GM06990 (cell line): ENCODE measurements at places on chromosomes 1 and 21.

DNA sequence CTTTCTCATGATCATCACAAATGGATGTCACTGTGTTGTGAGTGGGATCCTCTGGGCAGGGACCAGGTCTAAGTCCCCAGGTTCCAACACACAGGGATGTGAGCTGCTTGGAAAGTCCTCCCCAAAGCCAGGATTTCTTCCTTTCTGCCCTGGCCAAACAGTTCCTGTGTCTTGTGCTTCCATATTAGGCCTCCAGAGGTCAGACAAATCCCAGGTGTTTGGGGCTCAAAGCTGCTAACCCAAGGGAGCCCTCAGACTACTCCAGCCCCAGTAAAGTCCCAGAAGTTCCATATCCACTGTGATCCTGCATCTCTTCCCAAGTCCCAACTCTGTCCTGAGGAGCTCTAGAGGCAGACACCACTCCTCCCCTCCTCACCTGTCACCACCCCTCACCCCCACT is 27.7 kb upstream of the MAGOH start:
- no peak for DNase-seq

- DNase-seq = no peak
Measured at GRCh38 chr1:228334226-228334935, 72.3 kb downstream of the TRIM11 start.

DNA sequence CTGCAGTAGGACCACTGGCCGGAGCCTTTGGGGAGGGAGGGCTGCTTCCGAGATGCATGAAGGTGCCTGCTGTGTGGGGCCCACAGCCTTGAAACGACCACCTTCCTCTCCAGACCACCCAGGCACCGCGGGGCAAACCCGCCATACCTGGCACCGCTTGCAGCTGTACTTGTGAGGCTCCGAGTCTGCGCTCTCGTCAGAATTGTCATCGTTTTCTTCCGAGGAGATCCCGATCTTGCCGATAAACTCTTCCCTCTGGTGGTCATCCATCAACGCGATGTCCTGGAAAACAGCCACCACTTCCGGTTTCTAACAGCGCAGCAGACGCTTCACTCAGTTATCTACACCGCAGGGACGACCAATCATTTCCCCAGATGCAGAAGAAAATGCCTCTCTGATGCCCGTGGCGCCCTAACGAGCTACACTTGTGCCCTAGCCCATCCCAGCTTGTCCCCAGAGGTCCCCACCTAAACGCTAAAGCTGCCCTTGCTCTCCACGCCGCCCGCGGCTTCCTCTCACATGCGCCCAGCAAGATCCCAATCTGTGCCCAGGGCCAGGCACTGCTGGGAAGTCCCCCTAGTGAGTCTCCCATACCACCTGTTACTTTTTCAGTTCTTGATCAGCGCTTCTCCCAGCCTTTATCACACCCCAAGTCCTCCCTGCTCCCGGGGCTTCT is 55.0 kb upstream of the RIPK4 start:
- DNase-seq = no peak

GRCh38 chr1:171871848-171872247 is 30.6 kb downstream of the DNM3 start:
- DNase-seq = no peak

- DNase-seq = no peak
Measured at GRCh38 chr1:177600936-177601335, 368.9 kb downstream of the SEC16B start.

- no peak for DNase-seq
Measured at GRCh38 chr1:11339346-11340232, 66.6 kb downstream of the UBIAD1 start.

- DNase-seq = no peak
Measured at GRCh38 chr1:99645203-99645602, 710 bp upstream of the PALMD start.

DNA sequence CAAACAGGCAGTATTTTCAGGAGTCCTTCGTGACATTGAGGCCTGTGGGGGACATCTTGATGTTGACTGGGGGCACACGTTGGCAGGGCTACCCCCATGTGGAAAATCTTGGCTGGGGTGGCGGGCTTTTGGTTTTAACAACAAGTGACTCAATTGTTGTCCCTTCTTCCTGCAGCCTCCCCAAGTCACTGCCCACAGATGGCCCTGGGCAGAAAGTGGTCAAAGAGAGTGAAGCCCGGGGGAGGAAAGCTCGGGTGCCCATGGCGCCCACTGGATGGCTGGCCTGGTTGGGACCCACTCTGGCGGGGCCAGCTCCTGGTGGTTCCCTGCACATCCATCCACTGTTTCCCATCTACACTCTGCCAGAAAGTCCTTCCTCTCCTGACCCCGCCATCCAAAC is 24.6 kb upstream of the ZNF648 start:
- no peak for DNase-seq

- peak; percentile 74 for DNase-seq
Measured at GRCh38 chr1:116738673-116739370, 15.4 kb upstream of the CD2 start.

GRCh38 chr1:212987702-212988322 is 27.9 kb downstream of the ANGEL2 start:
- no peak for DNase-seq

DNA sequence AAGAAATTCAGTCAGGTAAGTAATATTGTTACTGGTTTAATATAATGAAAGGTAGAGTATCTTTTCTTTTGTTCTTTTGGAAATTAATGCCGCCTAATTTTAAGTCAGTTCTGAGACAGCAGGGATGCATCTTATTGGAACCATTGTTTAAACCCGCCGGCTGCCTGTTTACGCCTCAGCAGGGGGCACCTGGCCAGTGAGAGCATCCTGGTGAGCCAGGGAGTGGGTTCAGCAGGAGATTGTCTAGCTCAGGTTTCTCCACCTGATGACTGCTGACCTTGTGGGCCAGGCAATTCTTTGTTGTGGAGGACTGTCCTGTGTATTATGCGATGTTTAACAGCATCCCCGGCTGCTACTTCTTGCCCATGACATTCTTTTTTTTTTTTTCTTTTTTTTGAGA is 30.2 kb downstream of the CHAF1B start:
- DNase-seq = no peak

- no peak for DNase-seq
Measured at GRCh38 chr1:3609016-3609768, 2.1 kb downstream of the MEGF6 start.

GRCh38 chr1:47594627-47595026 is 156.8 kb downstream of the FOXD2 start:
- DNase-seq = no peak

DNA sequence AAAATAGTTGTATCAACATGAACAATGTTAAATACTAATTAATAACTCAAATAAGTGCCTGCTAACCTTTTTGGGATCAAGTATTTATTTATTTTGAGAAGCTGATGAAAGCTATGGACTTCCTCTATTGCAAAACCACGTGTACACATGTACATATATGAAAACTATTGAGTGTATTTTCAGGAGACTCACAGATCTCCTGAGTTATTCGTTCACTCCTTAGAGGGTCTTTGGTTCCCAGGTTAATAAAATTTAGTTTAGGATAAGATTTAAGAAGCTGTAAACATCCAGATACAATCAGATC is 130.5 kb downstream of the DISC1 start:
- DNase-seq = no peak

DNA sequence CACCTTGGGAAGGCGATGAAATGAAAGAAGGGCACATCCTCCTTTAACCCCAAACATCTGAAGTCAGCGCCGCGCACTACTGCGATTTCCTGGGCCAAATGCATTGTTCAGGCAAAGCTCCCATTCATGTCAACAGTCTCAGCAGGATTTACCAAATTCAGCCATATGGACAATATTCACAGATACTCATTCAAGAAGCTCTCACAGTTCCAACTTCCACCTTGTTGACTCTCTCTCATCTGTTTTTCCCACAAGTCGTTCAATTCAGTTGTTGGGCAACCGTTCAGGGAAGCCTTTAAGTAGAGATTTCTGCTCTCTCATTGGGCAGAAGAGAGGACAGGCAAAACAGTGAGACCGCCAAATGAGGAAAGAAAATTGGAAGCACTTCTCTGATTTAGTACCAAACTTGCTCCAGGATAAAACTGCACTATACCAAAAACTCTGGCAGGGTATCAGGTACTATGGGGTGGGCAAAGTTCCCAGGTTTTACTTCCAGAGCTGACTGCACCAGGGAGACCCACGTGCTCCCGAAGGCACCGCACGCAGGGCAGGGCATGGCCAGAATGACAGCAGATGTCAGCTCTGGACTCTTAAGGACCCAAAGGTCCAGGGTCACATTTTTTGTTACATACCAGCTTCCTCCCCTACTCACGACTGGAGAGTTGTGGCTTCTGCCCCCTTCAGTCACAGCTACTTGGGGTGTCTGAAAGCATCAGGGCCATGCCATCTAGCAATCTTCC is 668.8 kb downstream of the KIF26B start:
- no peak for DNase-seq

- no peak for DNase-seq
Measured at GRCh38 chr1:183355797-183356196, 62.4 kb downstream of the NMNAT2 start.

DNA sequence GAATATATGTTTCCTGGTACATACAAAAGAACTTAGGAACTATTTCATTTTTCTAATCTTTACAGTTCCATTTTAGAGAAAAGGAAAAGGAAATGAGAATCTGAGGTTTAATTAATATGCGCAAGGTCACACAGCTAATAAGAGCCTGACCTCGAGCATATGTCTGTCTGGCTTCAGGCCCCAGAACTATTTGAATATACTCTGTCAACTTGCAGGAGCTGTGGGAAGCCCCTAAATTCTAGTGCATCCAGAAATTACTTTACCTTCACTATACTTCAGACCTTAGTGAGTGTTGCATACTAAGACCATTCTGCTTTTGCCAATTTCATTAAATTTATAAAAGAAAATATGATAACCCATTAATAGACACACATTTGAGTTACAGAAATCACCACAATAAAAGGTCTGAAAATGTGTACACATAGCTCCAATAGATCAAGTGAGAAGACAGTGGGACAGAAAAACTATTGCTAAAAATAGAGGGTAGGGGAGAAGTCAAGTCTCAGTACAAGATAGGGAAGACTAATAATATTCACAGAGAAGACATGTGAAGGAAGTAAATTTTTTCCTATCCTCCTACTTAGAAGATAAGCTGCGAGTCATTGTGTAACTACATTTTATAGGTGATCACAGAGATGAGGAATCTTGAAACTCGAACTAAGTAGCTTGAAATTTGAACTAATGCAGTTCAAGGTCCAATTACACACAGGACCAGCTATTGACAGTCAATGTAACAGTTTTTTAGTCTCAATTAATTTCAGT is 3.8 kb downstream of the RGS13 start:
- peak; percentile 50 for DNase-seq

DNA sequence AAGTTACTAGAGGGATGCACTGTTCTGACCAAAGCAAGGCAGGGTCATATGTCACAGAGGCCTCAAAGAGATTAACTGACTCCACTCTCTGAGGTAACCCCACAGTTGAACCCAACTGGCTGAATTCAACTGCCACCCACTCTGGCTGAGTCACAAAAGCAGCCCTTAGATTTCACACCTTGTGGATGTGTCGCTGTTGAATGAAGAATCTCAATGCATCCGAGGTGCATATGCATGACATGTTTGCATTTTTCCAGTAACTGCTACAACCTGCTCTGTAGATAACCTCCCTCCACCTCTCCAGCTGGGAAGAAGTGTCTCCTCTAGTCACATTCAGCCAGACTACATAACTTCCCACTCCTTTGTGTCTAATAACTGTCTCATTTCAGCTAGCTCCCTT is 27.9 kb upstream of the KIF21B start:
- no peak for DNase-seq

DNA sequence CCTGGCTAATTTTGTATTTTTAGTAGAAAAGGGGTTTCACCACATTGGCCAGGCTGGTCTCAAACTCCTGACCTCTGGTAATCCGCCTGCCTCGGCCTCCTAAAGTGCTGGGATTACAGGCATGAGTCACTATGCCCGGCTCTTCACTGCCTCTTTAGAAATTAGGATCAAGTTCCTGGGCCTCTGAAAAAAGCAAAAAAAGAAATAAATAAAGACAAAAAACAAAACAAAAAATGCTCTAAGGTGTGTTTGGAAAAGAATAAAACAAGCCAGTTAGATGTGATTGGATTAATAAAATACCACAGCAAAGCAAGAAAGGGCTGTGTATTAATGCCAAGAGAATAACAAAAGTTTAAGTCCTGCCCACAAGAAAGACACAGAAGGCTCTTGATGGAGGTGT is 4.2 kb upstream of the ABCB10 start:
- no peak for DNase-seq

- DNase-seq = no peak
Measured at GRCh38 chr1:35407743-35408142, 139.2 kb downstream of the ZMYM4 start.

DNA sequence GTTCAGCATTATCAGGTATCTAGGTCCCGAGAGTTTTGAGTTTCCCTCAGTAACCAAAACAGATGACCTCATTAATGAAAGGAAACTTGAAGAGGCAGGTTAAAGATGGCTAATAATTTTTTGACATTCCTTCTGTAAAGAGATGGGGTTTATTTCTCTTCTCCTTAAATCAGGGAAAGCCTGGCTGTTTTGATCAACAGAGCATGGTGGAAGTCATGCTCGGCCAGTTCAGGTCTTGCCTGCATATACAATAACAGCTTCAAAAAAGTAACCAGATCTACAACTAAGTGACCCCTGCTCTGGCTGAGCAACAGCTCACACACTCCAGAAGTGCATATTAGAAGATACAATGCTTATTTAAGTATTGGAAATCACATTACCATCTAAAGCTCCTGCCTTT is 36.6 kb upstream of the POU2F1 start:
- DNase-seq = no peak

DNA sequence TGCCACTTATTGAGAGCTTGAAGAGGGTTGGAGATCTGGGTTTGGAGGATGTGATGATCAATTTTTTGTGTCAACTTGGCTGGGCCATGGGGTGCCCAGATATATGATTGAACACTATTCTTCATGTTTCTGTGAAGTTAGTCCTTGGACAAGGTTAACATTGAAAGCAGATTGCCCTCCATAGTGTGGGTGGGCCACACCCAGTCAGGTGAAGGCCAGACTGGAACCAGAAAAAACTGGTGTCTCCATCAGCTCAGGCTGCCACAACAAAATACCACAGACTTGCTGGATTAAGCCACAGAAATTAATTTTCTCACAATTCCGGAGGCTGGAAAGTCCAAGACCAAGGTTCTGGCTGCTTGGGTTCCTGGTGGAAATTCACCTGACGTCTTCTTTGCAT is 7.5 kb downstream of the CLDN14 start:
- DNase-seq = no peak

- no peak for DNase-seq
Measured at GRCh38 chr1:54249819-54250435, 50.0 kb downstream of the MRPL37 start.

DNA sequence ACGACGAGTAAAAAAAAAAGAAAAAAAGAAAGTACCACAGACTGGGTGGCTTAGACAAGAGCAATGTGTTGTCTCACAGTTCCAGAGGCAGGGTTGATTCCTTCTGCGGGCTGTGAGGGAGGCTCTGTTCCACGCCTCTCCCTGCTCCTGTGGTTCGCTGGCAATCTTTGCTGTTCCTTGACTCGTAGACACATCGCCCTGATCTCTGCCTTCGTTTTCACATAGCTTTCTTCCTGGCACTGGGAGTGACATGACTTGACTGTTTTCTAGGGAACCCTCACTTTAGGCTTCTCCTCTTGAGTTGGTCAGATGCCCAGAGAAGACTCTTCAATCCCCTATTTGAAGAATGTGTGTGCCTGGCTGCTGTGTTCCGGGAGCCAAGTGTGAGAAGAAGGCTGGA is 133.6 kb downstream of the TM2D1 start:
- no peak for DNase-seq

- no peak for DNase-seq
Measured at GRCh38 chr1:205719015-205719414, 31.0 kb downstream of the NUCKS1 start.
